Ammon's horn (tissue), 1 donor: ENCODE measurements at places on chromosomes 16 and 17.

GRCh38 chr17:61402073-61402541 lies 2.5 kb downstream of the TBX2 start:
- DNase-seq: no peak

DNA sequence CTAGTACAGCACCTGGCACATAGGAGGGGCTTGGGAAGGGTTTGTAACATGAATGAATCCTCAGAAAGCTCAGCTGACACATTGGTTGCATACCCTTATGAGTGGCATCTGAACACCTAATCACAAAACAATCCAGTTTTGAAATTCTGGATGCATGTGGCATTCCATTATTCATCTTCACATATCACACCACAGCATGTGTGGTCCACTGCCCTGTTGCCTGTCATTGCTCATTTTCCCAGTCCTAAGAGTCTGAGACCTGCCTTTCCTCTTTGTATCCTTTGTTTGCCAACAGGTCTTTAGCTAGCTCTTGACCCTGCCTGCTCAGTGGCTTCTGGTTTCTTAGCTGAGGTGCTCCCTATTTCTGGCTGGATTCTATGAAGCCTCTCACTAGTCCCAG lies 170.8 kb upstream of the ASIC2 start:
- DNase-seq: no peak

- DNase-seq: no peak
Observed at GRCh38 chr17:41015454-41015853, 6.5 kb upstream of the KRTAP3-1 start.

GRCh38 chr17:61556224-61557188 lies 34.5 kb downstream of the NACA2 start:
- no peak for DNase-seq

DNA sequence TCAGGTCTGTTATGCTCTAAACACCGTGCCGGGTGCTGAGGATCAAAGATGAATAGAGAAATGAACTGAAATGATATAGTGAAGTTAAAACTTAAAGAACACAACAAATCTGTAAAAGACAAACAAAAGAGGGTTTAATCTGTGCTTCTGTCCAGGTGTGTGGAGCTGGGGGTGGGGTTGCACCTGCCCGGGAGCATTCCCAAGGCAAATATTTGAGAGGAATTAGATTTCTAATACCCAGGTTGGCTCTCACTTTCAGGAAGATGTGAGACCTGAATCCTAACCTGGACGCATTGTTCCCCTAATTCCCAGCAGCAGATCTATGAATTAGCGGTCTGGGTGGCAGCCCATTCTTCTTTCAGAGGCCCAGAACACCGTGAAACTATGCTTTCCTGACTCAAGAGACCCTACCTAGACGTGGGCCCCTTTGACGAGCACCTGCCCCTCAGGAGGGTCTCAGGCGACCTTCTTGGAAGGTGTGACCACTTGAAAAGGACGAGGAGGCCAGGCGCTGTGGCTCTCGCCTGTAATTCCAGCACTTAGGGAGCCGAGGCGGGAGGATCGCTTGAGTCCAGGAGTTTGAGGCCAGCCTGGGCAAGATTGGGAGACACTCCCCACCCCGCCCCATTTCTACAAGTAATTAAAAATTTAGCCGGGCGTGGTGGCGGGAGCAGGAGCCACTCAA lies 677 bp upstream of the RANGRF start:
- no peak for DNase-seq

GRCh38 chr17:58667934-58668597 lies 23.8 kb downstream of the TEX14 start:
- no peak for DNase-seq

- DNase-seq: no peak
Observed at GRCh38 chr17:28346199-28346580, 10.6 kb downstream of the TNFAIP1 start.

DNA sequence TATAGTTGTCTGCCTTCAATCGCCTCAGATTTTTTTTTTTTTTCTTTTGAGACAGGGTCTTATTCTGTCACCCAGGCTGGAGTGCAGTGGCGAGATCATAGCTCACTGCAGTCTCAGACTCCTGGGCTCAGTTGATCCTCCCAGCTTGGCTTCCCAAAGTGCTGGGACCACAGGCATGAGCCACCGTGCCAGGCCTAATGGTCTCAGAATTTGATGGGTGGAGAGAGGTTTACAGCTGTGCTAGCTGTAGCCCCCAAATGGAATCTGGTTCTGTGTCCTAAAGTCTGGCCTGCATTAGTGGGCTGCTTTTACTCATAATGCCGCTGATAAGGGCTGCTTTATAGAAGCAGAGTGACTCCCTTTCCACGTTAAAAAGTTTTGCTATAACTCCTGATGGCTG lies 5.1 kb downstream of the ZNRF1 start:
- DNase-seq: no peak
